ENCODE measurements at places on chromosomes 13 and 19.

GRCh38 chr19:10005632-10006334, 4.5 kb downstream of the COL5A3 start:
- DNase-seq = no peak

GRCh38 chr13:75861786-75862185, 225.7 kb downstream of the LMO7 start:
- no peak for DNase-seq

DNA sequence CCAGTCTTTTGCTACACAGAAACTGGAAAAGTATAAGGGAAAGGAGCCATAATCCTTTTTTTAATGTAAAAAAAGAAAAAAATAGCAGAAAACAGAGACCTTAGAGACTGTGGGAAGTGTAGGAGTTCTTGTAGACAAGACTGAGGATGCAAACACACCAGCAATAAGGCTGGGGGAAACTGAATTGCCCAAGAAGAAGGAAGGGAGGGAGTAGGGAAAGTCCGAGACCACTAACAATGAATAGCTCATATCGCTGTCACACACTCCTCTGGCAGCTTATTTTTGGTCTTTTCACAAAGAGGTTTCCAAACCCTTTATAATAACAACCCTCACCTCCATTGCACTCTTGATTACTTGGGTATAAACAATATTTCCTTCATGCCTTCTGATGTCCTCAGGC, 952.0 kb downstream of the SLITRK5 start:
- DNase-seq = no peak

- no peak for DNase-seq
These were observed 1140.4 kb downstream of the EFNB2 start for GRCh38 chr13:105395041-105395440.

- no peak for DNase-seq
These were observed 205.8 kb downstream of the GGACT start for GRCh38 chr13:100382785-100383184.

Measured in CD8-positive, alpha-beta T cell (primary cell).